ENCODE measurements at places on chromosomes 5 and 9.

DNA sequence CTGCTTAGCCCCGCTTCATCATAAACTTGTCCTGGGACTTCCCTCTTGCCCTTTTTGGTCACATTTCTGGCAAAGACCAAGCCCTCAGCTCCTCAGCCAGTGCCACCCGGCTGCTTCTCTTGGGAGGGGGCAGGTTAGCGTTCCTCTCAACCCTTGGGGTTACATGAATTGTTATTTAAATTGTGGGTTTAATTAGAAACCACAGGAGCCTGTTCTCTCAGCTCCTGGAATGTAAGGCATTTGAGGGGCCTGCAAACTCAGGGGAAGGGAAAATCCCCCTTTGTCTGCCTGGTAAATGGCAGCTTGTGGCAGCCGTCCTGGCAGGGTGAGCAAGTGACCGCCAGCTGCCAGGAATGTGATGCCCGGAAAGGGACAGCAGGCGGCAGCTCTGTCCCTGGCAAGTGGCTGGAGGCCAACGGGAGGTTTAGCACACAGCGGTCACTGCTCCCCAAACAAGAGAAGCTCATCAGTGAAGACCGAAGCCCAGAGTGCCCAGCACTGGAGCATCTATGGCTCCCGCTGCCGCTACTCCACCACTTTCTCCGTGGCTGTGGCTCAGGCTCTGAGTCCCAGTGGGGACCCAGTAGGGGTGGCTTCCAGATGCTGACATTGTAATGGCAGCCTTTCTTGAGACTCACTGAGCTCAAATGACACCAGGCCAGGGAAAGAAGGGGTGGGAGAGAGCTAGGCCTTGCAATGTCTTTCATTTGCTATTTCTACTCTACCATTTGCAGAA, 51.7 kb downstream of the SHB start:
- DNase-seq, result no peak

GRCh38 chr9:77021922-77022782, 2.7 kb downstream of the FOXB2 start:
- no peak for DNase-seq

DNA sequence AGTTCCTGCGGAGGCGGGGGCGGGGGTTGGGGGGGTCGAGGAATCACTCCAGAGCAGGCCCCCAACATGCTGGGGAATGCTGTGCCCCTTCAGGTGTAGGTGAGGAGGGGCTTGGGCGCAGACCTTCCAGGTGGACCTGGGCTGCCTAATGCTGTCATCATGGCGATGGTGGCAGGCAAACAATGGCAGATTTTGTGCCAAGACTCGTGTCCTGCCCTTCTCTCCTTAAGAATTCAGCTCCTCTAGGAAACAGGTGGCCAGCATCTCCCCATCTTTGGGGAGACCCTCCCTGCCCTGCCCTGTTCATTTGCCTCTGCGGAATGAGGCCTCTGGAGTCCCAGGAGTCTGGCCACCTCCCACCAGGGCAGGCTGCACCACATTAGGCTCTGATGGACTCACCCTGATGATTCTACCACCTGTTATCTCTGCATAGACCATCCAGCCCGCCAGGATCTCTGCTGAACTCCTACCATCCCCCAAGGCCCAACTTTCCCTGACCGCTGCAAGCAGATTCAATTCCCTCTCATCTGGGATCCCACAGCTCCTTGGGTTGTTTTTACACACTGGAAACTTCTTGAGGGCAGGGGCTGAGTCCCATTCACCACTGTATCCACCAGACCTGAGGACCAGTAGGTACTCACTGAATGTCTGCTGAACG, 10.9 kb upstream of the SLC25A51 start:
- DNase-seq, result no peak

GRCh38 chr5:79062436-79062835, 7.0 kb downstream of the DMGDH start:
- no peak for DNase-seq

DNA sequence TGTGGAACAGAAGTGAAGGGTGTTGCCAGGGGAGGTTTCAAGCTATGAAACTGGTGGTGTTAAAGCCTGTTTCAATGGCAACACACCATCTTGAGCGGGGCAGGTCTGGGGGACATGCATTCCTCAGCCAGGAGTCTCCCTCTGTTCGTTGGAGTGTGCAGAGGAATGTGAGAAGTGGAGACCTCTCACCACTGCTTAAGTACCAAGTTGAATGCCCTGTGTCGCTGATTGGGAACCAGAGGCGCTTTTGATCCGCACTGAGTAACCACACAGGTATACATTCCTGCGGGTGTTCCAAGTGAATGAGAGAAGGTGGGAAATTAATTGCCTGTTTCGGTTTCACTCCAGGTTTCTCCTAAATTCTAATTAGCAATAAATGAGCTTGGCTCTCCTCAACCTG, 99.4 kb downstream of the LIX1 start:
- DNase-seq, result no peak

DNA sequence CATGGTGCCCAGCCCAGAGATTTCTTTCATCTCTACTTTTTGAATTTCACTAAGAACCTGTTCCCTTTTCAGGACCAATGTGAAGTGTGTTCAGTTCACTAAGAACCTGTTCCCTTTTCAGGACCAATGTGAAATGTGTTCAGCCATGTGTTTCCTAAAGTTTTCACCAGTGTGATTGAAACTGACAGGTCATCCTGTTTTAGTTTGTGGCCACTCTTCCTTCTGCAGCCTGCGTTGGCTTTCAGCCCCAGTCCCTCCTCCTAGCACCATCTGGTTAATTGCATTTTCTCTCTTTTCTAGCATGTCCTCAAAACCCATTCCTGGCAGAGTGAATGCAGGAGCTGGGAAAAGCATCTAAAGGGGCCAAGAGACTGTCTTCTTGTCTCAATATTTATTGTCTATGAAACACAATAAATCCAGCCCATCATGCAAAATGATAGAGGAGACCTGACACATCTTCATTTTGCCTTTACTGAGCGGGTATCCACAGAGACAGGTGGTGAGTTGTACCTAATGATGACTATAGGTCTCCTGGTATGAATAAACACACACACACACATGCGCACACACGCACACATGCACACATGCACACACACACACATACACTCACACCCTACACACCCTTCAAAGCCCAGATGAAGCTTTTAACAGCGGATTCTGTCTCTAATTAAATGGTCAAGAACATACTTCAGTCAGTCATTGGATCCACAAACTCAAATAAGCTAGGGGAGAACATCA, 6.1 kb upstream of the PANK3 start:
- no peak for DNase-seq

GRCh38 chr5:143882520-143882919, 70.6 kb downstream of the HMHB1 start:
- no peak for DNase-seq
